Activated CD4-positive, alpha-beta T cell treated with anti-CD3 and anti-CD28 coated beads for 4 hours (primary cell): ENCODE measurements at places on chromosomes 7 and 10.

GRCh38 chr10:121296881-121297585 is 301.2 kb downstream of the FGFR2 start:
- no peak for DNase-seq

DNA sequence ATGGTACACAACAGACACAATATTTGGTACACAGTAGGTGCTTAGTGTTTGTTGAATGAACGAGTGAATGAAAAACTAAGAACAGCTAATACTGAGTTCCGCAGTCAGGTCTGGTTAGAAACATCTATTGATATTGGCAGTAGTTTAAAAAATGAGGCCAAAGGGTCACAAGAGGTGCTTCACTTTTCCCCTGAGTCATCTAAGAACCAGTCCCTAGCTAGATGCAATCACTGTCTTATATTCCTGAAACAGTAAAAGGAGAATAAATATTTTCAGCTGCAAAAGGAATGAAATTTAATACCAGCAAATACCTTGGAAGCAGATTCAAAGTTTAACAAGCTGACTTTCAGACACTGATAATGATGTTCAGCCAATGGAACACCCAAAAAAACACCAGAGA is 54.5 kb downstream of the SCRN1 start:
- DNase-seq: no peak

- no peak for DNase-seq
Observed at GRCh38 chr10:84375881-84376280, 47.5 kb downstream of the CCSER2 start.

DNA sequence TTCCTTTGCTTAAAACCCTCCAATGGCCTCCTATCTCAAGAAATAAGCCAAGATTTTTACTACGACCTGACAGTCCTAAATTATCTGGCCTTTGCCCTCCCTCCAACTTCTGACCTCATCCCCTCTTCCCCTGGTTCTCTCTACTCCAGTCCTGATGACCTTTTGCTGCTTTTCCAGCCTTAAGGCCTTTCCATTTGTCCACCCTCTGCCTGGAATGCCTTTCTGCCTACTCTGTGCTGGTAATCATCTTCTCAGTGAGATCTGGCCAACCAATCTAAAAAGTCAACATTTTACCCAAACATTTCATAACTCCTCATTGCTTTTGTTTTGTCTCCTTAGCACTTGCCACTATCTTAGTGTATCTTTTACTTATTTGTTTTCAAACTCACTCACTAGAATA is 75.7 kb downstream of the VPS41 start:
- no peak for DNase-seq
